Iris pigment epithelial cell (primary cell): ENCODE measurements at places on chromosomes 7 and 10.

DNA sequence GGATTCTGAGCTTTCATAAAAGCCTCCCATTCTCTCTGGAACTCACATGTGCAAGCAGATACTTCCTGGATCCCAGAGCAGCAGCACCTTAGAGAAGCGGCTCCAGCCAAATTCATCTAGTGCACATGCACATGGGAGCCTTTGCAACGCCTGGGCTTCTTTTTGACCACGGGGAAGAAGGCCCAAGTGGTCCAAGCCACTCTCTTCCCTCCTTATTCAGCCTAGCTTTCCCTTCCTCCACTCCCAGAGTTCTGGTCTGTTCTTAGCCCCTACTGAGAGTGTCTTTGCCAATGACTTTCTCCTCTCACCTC lies 118.7 kb downstream of the ZNF365 start:
- no peak for DNase-seq

DNA sequence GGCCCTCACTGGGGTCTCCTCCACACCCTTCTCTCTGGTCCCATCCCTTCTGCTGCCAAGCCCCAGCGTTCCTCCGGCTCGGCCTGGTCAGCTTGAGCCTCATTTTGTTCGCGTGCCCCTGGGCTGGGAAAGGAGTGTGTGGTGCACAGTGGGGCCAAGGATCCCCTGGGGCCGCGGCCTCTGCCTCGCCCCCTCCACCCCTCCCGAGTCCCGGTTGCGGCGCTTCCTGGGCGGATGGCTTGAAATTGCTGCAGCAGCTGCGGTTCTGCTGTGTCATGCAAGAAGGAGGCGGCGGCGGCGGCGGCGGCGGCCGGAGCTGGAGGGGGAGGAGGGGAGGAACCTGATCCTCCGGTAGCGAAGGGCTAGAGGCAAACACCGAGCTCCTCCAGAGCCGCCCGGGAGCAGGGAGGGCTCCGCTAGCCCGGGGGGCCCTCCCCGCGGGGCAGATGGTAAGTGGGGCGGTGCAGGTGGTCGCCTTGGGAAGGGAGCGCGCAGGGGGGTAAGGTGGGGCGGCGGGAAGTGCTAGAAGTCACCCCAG lies 217.8 kb upstream of the MKLN1 start:
- peak; percentile 93 for DNase-seq

GRCh38 chr10:117461766-117462423 lies 80.7 kb upstream of the EMX2 start:
- peak; percentile 88 for DNase-seq

DNA sequence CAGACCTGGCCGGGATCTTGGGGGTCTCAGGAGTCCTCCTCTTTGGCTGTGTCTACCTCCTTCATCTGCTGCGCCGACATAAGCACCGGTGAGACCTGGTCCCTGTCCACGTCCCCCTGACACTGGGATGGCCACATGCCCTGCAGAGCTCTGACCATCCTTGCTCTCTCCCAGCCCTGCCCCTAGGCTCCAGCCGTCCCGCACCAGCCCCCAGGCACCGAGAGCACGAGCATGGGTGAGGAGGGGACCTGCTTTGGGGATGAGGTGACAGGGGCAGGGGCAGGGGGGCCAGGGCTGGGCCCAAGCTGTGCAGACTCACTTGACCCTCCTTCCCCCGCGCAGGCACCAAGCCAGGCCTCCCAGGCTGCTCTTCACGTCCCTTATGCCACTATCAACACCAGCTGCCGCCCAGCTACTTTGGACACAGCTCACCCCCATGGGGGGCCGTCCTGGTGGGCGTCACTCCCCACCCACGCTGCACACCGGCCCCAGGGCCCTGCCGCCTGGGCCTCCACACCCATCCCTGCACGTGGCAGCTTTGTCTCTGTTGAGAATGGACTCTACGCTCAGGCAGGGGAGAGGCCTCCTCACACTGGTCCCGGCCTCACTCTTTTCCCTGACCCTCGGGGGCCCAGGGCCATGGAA lies 959 bp downstream of the PVRIG start:
- no peak for DNase-seq

- peak; percentile 89 for DNase-seq
These were observed 134.5 kb downstream of the NRBF2 start for GRCh38 chr10:63267414-63268148.

DNA sequence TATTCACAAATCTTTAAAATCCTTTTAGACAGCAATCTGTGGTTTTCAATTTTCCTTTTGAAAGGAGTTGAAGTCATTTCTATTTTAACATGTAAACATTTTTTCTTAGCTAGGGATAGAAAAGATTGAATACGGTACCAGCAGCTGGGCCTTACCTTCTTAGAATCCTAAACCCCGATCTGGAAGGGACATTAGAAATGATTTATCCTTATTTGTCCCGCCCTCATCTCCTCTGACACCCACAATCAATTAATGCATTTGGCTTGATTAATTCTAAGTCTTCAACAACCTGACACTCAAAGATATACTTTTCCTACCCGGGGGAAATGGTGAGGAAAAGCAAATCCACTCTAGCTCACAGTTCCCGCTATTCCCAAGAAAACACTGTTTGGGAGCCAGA lies 100.4 kb downstream of the SORCS1 start:
- no peak for DNase-seq

DNA sequence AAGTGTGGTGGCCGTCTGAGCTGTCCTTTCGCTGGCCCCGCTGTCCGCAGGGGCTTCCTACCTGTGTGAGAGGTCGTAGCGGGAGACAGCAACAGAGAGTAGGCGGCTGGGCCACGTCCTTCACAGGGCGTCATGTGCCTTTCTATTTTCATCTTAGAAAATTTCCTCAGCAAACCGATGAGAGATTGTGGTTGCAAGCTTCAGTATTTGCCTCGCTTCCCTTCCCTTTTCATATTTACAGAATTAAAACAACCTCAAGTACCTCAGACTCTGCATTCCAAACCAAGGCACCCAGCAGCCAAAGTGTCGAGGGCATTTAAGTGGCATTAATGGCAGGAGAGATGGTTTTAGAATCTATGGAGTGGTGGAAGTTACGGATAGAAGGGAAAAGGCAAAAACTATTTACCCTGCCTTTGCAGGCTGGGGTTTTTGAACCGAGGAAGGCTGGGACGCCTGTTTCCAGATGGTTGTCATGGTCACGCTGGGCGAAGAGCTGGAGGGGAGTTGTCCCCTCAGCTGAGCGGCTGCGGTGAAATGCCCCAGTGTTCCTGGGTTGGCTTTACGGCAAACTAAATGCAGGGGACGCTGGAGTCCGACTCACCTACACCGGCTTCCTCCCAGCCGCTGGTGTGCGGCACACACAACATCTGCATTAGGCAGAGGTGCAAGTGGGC lies 41.9 kb downstream of the WIPI2 start:
- no peak for DNase-seq

GRCh38 chr7:77563275-77563674 lies 26.2 kb downstream of the PTPN12 start:
- no peak for DNase-seq

DNA sequence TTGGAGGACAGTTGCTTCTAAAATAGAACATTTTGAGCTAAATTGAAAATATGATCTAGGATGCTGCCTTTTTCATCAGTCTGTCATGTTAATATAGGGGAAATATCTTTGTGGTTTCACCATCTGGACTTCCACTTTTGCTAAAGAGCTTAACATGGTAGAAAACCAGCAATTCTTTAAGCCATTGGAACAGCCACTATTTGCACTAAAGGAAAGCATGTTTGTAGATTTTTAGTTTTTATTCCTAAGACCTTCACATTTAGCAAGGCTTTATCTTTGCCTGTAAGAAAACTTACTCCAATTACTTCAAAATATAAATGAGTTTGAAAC lies 291.0 kb downstream of the RNLS start:
- no peak for DNase-seq

DNA sequence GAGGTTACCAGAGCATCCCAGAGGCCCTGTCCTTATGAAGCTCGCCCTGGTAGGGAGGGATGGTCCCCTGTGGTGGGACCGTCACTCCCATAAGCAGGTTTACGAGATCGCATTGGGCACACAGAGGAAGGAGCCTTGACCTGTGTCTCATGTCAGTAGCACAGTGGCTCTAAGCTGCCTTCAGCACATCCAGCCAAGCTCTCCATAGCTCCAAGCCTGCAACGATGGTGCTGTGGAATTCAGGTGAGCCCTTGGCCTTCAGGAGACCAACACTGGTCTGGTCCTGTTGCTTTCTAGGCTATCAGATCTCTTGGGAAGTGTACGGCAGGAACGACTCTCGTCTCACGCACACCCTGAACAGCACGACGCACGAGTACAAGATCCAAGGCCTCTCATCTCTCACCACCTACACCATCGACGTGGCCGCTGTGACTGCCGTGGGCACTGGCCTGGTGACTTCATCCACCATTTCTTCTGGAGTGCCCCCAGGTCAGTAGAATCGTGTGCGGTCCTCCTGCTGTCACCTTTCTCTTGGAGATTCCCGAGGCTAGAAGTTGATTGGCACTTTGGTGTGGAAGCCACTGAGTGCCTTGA lies 605.3 kb upstream of the FOXK1 start:
- no peak for DNase-seq

GRCh38 chr10:6665847-6666246 lies 85.8 kb upstream of the PRKCQ start:
- DNase-seq, result no peak

GRCh38 chr10:12613136-12613535 lies 263.8 kb downstream of the CAMK1D start:
- no peak for DNase-seq
